ENCODE measurements at places on chromosomes 16 and 17. TPM values are rescaled to one million over a fixed set of nuclear protein-coding genes. Genes with fewer than 3 reads are reported as not detected.

ITGAX gene
- total RNA-seq, result under 0.01 TPM

RNF227 gene
- 1.7 TPM for total RNA-seq

LRRC37A gene
- 1.7 TPM for total RNA-seq

C16orf95 gene
- total RNA-seq, result 4.7 TPM

RAB11FIP4 gene
- 0.16 TPM for total RNA-seq

TBC1D3G gene
- total RNA-seq, result not detected

C1QTNF8 gene
- total RNA-seq, result not detected

MT1G gene
- total RNA-seq, result not detected

All from bronchial smooth muscle cell (primary cell).